ENCODE measurements at places on chromosomes 13 and 19.

DNA sequence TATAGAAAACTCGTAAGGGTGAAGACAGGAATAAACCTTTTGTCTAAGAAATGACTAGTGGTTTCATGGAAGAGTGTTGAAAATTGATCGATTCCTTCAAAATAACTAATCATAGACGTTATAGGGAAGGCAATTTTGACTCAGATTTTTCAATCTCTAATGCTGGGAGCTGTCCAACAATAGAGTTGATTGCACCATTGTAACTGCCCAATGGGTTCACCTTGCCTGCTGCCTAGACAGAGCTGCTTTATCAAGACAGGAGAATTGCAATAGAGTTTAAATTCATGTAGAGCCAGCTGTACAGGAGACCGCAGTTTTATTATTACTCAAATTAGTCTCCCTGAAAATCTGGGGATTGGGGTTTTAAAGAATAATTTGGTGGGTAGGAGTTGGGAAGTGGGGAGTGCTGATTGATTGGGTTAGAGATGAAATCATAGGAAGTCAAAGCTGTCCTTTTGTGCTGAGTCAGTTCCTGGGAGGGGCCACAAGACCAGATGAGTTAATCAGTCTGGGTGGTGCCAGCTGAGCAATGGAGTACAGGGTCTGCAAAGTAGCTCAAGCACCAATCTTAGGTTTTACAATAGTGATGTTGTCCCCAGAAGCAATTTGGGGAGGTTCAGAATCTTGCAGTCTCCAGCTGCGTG is 16.8 kb upstream of the ADGRE2 start:
- DNase-seq: no peak

DNA sequence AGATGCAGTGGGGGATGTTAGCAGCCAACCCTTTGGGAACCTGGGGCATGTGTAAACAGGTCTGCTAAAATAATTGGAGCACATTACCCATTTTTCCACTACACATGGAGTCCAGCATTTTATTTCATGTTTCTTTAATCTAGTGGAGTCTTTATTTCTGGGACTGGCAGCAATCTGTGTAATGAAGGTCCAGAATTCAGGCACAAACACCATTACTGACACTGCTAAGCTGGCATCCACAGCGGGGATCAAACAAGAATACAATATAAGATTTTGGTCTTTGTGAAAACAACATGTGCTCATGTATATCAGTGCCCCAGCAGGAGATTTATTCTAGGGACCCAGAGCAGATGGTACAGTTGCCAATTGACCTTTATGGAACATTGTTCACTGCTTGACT is 1587.0 kb upstream of the PRR20A start:
- no peak for DNase-seq

- no peak for DNase-seq
These were observed 1.2 kb upstream of the KPTN start for GRCh38 chr19:47485210-47485609.

DNA sequence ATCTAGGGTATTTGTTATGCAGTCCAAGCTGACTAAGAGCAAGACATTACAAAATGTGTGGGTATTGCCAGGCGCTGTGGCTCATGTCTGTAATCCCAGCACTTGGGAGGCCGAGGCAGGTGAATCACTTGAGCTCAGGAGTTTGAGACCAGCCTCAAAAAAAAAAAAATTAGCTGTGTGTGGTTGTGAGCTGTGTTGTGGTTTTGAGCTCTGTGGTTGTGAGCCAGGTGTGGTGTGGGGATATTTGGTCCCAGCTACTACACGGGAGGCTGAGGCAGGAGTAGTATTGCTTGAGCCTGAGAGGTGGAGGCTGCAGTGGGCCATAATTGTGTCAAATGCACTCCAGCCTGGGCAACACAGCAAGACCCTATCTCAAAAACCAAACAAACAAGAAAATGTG is 5.6 kb upstream of the KEAP1 start:
- DNase-seq: no peak

DNA sequence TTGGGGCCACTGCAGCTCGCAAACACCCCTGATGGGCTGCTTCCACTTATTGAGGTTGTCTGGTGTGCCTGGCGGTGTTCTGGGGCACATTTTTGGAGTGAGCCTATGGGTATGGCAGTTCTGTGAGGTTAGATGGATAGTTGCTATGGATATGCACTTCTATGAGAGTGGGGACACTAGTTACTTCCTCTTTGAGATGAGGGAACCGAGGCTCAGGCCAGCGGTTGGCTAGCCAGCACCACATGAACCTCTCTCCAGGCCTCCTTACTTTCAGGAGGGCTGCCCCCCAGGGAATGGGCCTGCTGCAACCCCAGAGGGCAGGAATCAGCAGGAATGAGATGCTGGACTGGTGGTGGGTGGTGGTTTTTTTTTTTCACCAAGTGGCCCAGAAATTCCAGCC is 13.5 kb upstream of the PRR19 start:
- DNase-seq: no peak

- no peak for DNase-seq
These were observed 35.4 kb downstream of the WDFY2 start for GRCh38 chr13:51619614-51620013.

DNA sequence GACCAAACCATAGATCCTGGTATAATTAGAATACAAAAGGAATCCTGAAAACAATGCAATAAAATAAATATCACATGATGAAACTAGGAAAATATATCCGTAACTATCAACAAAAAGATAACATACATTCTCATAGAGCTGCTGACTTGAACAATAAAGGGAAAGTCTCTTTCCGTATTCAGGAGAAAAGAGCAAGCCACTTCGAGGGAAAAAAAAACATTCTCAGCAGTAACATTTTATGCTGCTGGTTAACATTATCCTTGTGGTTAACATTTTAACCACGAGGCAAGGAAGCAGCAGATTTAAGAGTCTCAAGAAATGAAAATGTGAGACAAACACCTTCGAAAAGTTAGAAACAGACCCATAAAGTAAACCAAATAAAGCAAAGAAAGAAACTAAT is 25.8 kb downstream of the NALCN start:
- no peak for DNase-seq
